ENCODE measurements at places on chromosomes 1 and 21.

GRCh38 chr1:89918794-89919155 lies 76.1 kb upstream of the ZNF326 start:
- DNase-seq, result no peak

GRCh38 chr1:25445993-25446538 lies 15.4 kb downstream of the MACO1 start:
- DNase-seq, result no peak

DNA sequence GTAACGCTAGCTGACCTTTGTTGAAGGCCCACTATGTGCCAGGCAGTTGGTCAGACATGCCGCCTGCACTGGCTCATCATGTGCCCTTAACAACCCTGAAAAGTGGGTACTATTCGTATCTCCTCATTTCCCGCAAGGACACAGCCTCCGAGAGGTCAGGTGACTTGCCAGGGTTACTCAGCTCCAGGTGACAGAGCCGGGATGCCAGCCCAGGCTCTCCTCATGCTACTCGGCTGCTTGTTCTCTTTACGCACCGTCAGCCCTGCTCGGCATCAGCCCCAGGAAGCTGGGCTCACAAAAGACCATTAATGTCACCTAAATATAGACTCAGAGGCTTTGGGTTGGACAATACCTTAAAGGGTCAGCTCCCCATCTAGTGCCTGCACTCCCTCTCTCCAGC lies 29.0 kb downstream of the GRHL3 start:
- DNase-seq, result no peak

DNA sequence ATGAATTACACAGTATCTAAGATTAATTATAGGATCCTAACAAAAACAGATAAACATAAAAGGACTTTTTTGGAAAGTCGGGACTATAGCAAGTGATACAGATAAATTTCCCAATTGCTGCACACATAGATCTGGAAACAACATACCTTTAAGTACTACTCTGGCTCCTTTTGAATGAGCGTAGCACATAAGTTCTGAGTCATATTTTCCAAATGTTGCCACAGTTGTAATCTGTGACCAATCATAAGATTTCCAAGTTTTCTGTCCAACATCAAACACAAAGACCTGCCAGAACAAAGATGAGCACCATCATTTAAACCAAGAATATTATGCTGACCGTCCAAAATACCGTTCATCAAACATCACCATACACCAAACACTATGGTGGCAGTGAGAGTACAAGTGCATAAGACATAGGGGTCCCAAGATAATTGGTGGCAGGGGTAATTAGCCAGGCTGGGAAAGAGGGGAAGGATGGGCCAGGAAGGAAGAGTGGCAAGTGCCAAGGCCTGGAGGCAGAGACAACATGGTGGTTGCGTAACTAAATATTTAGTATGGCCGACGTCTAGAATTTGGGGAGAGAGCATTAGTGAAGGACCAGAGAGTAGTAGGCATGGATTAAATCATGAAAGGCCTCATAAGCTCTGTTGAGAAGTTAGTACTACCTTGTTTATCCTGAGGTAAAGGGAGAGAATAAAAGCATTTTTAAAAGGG lies 3.6 kb downstream of the CTBS start:
- DNase-seq, result no peak

- no peak for DNase-seq
Measured at GRCh38 chr1:41072051-41072450, 50.5 kb upstream of the SLFNL1 start.

DNA sequence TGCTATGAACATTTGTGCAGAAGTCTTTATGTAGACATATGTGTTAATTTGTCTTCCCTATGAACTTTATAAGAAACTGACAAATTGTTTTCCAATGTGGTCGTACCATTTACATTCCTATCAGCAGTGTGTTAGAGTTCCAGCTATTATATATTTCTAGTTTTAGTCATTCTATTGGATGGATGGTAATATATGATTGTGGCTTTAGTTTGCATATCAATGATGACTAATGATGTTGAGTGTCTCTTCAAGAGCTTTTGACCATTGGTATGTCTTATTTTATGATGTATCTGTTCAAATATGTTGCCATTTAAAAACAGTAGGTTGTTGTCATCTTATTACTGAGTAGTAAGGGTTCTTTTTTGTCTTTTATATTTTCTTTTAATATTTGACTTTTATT lies 16.2 kb upstream of the ZNF326 start:
- no peak for DNase-seq

DNA sequence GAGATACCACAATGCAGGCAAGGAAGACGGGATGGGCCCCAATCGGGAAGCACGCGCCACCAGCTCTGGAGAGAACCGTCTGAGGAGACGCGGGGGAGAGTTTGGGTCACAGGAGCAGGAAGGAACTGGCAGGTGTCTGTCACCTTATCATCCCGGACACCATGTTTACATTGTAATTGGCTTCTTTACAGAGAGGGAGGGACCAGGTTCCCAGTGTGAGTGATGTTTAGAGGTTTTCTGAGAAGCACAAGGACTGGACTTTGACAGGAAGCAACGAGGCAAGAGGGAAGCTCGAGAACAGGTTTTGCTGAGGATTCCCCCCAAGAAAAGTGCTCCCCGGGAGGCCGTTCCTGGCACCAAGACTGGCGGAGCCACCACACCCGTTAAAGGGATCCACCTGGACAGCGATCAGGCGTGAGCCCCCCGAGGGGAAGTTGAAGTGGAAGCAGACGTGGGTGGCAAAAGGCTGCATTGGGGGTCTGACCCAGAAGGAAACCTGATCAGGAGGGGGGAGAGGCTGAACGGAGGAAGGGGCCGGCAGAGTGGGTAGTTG lies 957 bp downstream of the EPS15 start:
- no peak for DNase-seq

- peak; percentile 3 for DNase-seq
Measured at GRCh38 chr1:83508485-83509151, 490.3 kb downstream of the TTLL7 start.

DNA sequence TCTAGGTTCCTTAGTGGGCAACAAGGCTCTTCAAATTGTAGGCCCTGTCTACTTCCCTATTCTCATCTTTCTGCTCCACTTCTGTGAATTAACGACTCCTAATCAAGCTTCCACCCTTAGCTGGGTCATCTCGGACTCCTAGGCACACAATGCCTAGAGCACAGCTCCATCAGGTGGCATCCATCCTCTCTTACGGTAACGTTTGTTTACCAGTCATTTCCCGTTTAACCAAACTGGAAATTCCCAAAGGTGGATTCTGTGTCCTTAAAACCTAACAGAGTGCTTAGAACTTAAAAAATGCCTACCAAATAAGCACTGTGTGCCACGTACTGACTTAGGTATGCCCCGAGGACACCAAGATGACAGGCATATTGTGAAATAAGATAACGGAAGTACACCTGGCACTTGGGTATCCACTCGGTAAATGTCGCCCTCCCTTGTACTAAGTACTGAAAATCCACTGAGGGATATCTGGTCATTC lies 1.5 kb downstream of the PARP1 start:
- no peak for DNase-seq

GRCh38 chr1:228830954-228831481 lies 95.7 kb downstream of the RHOU start:
- no peak for DNase-seq

DNA sequence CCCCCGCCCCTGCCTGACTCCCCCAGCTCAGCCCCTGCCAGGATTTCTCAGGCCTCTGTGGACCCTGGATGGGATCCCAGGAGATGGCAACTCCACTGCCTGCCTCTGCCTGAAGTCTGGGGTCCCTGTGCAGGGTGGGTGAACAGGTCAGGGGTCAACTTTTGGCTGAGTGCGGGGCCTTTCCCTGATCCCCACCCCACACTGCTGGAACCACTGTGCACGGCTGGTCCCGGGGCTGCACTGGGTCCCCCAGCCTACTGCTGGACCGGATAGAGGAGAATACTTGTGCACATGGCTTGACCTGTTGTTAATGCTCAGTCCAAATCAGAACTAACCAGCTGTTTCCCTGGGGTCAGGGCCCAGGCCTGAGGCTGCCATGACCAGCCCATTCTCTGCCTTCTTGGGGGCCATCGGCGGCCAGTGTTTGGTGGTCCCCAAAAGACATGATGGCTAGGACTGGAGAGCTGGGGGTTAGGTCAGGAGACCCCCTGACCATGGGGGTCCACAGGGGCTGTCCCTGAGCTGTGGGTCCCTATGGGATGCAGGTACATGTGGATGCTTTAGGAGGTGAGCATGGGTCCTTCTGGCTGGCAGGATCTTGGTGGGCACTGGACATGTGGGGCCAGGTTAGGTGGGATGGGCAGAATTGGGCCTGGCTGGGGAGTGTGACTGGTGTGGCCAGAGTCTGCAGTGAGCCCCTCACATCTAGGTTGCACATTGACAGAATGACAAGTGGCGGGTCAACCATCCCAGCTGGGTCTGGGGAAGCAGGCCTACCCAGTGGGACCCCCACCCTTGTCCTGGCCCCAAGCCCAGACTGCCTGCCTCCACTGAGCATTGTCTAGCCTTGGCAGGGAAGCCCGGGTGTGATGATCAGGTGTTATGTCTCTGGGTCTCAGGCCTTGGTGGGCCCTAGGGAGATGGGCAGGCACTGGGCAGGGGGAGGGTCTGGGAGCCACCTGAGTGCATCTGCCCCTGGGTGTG lies 19.0 kb upstream of the ZNF678 start:
- no peak for DNase-seq

- no peak for DNase-seq
Measured at GRCh38 chr1:154750681-154751665, 119.1 kb downstream of the KCNN3 start.

GRCh38 chr1:47703156-47703825 lies 265.4 kb downstream of the FOXD2 start:
- no peak for DNase-seq
